T-helper 2 cell (primary cell): ENCODE measurements at places on chromosomes 4 and X.

GRCh38 chr4:173912384-173912783 is 371.1 kb downstream of the FBXO8 start:
- DNase-seq, result no peak

DNA sequence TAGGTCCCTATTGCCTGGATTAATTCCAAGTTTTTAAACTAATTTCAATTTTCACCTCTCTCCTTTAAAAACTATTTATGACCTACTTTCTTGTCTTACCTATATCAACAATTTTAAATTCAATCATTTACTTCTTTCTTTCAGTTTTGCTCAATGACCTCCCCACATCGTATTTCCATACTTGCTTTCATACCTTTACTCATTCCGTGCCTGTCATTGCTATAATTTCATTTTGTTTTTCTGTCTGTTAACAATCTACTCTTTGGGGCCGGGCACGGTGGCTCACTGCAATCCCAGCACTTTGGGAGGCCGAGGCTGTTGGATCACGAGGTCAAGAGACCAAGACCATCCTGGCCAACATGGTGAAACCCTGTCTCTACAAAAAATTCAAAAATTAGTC is 781.1 kb downstream of the FSTL5 start:
- DNase-seq, result no peak

DNA sequence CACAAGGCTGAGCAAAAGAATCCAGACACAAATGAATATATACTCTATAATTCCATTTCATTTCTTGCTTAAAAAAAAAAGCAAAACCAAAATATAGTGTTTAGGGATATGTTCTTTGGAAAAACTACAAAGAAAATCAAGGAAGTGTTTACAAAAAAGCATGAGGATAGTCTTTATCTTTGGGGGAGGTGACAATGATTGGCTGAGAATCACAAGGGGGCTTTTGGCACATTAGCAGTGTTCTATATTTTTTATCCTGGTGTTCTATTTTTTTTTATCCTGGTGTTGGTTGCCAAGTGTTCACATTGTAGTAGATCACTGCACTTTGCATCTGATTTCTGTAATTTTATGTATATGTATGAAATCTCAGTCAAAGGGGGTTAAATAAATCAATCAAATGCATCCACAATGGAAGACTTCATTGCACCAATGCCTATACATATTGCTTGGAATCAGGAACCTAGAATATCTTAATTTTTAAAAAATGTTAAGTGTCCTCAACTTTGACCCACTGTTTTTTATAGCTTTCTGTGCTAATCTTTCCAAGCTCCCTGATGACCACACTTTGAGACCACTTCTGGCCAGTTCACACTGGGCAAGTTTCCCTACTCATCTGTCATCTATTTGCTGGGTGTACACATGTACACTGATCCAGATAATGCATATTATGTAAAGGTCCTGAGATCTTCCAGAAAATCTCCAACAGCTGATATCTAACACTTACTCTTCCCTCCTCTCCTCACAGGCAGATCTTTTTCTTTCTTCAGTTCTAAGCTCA is 3.7 kb downstream of the TBC1D9 start:
- DNase-seq, result no peak

DNA sequence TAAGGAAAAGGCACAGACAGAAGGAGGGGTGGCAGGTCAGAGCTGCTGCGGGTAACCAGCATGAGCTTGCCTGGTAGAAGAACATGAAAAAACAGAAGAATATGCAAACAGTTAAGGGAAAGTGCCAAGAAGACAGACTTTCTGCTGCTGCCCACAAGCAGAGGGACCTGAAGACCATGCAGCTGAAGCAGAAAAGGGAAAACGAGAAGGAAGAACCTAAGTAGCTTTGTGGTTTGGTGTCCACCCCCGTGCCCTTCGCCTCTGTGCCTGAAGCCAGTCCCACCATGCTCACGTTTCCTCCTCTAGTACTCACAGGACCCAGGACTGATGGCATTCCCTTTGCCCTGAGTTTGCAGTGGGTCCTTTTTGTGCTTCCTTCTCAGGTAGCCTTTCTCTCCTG is 62.8 kb downstream of the UBA6 start:
- no peak for DNase-seq

- no peak for DNase-seq
These were observed 294.7 kb upstream of the CT83 start for GRCh38 chrX:116757491-116757890.

DNA sequence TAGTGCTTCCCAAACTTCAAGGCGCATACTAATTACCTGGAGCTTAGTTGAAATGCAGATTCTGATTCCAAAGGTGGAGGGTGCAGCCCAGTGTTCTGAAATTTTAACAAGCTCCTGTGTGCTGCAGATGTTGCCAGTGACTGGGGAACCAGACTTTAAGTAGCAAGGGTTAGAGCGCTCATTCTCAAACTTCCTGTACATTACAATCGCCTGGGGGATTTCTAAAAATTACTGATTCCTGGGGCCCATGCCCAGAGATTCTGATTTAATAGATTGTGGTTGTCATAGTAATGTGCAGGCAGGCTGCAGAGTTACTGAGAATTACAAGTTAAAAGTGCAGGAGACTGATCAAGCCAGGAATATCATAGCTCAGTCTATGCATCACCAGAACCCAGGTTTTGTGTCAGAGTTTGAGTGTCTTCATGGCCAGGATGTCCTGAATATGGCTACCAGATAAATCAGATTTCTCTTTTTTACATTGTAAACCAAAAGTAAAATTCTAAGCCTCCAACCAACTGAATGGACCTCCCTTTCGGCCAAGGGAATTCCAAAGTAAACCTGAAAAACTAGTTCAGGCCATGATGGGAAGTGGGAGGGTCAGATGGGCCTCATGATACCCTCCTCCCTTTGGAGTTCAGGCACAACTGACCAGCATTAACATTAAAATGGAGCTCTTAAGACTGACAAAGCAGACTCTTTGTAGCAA is 121.6 kb downstream of the ATXN3L start:
- DNase-seq, result no peak
